SW480 (cell line): ENCODE measurements at places on chromosomes 7 and 10.
A peak's percentile ranks its signal among the peaks of the same experiment; 100 is the strongest.

GRCh38 chr10:88116481-88116880 lies 253.1 kb downstream of the PTEN start:
- DNase-seq: no peak

- no peak for DNase-seq
These were observed 476.1 kb downstream of the IPMK start for GRCh38 chr10:57791546-57791945.

DNA sequence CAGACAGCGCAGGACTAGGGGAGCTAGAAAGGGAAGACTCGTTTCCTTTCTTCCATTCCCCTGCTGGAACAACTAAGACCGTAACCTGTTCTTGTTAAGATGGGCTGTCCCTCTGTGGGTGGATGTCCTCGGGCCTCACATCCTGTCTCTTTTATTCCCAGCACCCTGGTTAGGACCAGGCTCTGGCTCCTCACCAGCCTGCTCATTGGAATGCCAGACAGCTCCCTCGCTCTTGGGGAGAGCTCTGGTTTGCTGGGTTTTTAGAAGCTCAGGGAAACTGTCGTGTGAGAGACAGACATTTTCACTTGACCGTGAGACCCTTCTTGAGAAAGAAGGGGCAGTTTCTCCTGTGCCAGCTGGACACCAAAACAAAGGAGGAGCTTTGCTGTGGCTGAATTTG lies 58.1 kb upstream of the HABP2 start:
- DNase-seq: no peak

- DNase-seq: no peak
These were observed 93.8 kb downstream of the STRA8 start for GRCh38 chr7:135327458-135327857.

- no peak for DNase-seq
These were observed 20.3 kb upstream of the GIMAP2 start for GRCh38 chr7:150665089-150665748.

DNA sequence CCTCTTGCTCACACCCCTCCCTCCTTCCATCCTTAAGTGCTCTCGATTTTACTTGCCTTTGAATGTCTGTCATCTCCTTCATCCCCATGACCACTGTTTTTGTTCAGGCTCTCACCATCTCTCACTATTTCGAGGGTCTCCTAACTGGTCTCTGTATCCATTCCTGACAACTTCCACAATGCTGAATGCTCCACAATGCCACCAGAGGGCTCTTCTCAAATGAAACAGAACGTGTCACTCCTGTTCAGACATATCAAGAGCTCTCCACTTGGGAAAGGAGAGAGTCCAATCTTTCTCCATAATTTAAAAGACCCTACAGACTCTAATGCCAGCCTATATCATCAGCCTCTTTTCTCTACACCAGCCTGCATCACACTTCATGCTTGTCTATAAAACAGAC lies 9.0 kb upstream of the SLC13A1 start:
- DNase-seq: peak; percentile 21

DNA sequence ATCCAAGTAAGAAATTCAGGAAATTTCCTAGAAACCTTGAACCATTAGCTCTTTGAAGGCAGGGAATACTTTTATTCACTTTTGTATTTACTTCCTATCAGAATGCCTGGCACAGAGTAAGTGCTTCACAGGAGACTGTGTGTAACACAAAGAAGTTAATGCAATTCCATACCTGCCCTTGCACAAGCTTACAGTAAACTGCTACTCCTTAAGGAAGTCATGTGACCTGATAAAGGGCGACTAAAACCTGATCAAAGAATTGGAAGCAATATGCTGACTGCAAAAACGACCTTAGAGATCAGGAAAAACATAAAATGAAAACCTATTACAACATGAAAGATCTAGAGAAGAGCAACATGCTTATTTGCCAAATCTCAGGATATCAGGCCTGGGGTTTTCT lies 178.2 kb upstream of the HPS1 start:
- no peak for DNase-seq

DNA sequence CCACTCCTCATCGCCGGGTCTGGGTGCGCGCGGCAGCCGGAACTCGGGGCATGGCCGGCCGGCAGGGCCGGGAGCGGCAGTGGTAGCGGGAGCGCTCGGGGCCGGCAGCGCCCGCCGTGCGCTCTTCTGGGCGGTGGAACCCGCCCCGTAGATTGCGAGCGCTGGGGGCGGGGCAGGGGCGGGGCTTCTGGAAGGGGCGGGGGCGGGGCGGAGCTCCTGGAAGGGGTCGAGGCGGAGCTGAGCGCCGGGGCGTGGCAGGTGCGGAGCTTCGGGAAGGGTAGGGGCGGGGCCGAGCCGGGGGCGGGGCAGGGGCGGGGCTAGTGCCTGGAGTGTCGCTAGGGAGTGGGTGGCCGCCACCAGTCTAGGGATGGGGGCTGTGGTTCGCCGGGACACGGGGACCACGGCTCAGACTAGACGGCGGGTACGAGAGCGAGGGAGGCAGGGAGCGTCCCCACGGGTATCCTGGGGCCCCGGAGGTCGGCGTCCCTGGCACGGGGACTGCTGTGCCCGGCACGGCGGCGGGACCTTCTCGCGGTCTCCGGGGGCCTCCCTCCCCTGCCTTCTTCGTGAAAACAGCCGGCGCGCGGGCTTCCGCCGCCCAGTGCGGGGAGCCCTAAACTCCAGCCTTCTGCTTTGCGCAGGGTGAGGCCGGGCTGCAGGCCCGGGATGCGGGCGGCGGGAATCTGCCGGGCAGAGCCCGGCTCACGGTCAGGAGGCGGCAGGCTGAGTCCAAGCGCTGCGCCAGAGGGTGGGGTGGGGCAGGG lies at the start of gene STK32C:
Gene STK32C, minus strand, starts transcription at position 128 of the 764 bp plus-strand sequence. Its CDS starts 117 bp downstream, at position 11.
- peak; percentile 82 for DNase-seq

DNA sequence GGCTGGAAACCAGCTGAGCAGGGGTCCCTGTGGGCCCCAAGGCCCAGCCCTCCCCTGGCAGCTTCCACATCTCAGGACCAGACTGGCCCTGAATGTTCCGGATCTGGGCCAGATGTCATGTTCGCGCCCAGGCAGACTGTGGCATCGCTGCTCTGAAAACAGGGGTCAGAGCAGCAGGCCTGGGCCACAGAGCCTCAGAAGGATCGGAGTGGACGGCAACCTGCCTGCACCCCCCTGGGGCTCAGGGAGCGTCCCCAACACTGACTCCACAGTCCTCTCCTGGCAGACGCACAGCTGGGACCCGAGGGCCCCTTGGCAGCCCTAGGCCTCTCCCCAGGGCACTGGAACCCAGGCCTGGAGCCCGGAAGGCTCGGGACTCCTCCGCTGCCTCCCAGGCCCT lies 91.3 kb upstream of the DNAAF5 start:
- DNase-seq: no peak

- DNase-seq: no peak
These were observed 135.9 kb downstream of the ABCA13 start for GRCh38 chr7:48307041-48307714.

DNA sequence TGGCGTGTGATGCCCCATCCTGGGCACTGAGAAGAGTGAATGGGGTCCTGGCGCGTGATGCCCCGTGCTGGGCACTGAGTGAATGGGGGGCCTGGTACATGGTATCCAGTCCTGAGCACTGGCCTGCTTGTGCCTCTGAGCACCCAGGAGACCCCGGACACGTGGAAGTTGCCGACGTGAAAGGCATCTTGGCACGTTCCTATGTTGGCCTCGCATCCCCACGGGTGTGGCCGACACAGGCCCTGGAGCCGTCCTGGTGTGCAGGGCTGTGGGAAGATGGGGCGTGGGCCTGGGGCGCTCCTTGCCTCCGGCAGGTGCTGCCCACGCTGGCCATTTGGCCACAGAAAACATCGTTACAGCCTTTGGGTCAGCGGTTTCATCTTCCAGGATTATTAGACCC lies 35.5 kb downstream of the CFAP46 start:
- DNase-seq: no peak

- peak; percentile 22 for DNase-seq
These were observed 564.5 kb upstream of the IGFBP3 start for GRCh38 chr7:46485481-46486065.

DNA sequence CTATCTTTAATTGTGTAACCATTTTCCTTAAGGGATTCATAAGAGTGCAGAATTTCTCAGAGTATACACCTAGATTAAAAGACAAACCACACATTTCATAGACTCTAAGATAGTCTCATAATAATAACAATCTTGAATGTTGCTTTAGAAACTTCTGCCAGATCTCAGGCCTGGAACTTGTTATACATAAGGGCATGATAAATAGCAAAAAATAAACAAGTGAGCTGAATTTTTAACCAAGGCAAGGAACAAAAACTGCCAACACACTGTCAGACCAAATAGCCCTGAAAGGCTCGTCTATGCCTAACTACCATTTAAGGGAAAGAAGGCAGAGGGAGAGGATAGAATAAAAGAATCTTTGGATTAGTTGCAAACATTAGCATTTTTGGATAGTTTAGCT lies 65.8 kb upstream of the SEMA3C start:
- DNase-seq: no peak

DNA sequence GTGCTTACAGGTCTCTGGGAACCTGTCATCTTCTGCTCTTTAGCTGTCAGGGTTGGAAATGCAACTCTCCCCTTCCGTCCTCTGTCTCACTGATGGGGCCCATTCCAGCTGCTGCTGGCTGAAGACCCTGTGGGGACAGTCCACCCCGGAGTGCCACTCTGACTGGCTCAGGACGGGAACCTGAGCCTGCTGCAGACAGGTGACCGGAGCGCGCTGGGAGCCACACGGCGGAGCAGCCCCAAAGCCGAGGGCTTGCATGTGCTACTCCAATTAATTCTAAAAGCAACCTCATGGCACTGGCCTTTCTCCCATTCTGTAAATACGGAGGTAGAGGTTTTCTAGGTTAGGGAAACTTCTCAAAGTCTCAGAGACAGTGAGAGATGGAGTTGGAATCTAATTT lies 223.5 kb upstream of the PITRM1 start:
- no peak for DNase-seq

GRCh38 chr10:125409756-125410155 lies 249.4 kb upstream of the CTBP2 start:
- no peak for DNase-seq

GRCh38 chr10:127036987-127037386 lies 131.8 kb downstream of the DOCK1 start:
- no peak for DNase-seq

GRCh38 chr7:116726713-116727431 lies 54.9 kb downstream of the MET start:
- DNase-seq: no peak

GRCh38 chr7:80827239-80827633 lies 91.6 kb downstream of the SEMA3C start:
- no peak for DNase-seq

DNA sequence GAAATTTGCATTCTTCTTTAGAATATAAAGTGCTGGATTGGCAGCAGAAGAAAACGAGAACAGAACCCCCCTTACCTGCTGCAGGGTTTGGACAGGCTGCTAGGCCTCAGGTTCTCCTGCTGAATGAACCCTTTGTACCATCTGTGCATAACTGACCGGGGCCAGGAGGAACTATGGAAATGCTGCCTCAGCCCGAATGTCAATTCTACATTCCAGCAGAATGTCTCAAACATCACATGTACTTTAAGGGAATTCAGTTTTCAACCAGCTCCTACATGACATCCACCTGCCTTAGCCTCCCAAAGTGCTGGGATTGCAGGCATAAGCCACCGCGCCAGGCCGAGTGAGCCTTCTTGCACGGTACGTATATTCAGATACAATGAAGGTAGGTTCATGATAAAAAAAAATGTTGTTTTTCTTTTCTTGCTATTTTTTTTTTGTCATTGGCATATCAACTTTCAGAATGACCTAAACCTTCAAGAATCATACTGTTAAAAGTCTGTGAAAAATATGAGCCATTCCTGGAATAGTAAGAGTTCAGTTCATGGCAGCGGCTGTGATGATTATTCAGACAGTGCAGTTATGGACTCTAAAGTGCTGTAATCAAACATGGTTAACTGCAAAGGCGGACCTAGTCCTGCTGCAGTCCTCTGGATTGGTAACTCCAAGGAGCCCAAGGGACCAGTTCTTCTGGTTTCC lies 84.4 kb upstream of the TNS3 start:
- no peak for DNase-seq

DNA sequence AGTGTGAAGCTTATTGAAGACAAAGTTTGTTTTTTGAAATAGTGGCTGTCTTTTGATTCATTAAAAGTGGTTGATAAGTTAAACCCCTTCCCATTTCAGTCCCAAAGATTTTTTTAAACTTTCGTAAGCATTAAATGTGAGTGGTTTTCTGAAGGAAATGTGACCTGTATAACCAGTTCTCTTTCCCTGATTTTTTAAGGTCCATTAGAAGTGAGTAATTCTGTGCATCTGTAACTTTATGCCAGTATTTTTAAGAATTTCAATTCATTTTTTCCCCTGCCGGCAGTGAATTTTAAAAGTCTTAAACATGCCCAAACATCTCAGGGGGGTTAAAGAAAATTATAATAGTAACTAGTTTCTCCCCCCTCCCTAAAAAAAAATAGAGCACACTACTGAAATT lies 254.6 kb upstream of the SP8 start:
- no peak for DNase-seq

DNA sequence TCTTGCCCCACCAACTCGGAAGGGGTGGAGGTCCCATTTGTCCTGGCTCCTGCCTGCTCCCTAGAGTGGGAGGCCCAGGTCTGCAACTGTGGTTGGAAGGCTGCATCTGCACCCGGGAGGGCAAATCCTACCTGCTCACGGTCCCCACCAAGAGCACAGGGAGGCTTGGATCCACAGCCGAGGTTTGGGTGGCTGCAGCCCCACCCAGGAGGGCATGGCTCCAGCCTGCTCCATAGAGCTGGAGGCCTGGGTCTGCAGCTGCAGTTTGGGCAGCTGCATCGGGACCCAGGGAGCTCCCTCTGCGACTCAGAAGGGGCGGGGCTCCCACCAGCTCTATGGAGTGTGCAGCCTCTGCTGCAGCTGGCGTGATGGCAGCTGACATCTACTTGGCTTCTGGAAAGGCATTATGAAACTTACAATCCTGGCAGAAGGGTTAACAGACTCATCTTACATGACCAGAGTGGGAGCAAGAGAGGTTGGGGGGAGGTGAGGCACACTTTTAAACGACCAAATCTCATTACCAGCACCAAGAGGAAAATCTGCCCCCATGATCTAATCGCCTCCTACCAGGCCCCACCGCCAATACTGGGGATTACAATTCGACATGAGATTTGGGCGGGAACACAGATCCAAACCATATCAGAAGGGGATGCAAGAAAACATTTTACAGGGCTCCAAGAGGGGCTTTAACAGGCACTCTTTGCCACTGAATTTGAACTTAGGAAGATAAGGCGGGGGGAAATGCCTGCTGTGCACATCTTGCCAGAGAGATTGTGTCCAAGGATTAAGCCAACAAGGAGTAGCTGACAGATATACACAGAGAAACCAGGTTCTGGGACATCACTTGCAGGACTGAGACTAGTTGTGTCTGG lies 8.2 kb upstream of the BLVRA start:
- no peak for DNase-seq

GRCh38 chr7:77771901-77772300 lies 26.3 kb downstream of the TMEM60 start:
- no peak for DNase-seq

- no peak for DNase-seq
These were observed 81.7 kb upstream of the NFE2L3 start for GRCh38 chr7:26070290-26070689.

DNA sequence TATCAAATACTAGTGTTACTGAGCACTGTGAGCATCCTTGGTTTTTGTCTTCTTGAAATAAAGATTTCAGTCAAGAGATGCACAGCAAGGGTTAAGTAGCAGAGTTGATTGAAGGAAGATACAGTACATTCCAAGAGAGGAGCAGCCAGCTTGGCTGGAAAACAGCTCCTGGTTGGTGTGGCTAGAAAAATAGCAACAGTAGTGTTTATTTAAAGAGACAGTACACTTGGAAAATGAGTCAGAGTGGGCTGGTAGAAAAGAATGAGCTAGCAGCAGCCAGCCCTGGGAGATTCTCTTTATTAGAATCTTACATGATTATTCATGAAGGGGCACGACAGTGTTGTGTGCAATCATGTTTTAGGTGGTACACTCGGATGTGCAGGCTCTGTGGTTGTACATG lies 1016.4 kb upstream of the SORCS1 start:
- DNase-seq: no peak
